ENCODE measurements at places on chromosomes 2 and 18.
A peak's percentile ranks its signal among the peaks of the same experiment; 100 is the strongest.

DNA sequence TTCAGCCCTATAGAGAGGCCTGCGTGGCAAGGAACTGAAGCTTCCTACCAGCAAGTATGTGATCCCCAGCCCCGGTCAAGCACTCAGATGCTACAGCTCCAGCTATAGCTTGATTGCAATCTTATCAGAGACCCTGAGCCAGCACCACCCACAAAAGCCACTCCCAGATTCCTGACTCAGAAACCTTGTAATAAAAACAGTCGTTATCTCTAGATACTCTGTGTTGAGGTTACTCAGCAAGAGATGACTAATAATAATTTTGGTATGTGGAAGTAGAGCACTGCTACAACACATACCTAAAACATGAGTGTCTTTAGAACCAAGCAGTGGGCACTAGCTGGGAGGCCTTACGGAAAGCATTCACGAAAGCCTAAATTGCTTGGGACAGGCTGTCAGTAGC, 216.9 kb downstream of the UXS1 start:
- no peak for DNase-seq

GRCh38 chr18:49008716-49009115, 58.0 kb upstream of the SMAD7 start:
- DNase-seq, result no peak

- DNase-seq, result peak; percentile 9
Measured at GRCh38 chr2:188369365-188369764, 77.7 kb downstream of the GULP1 start.

- no peak for DNase-seq
Measured at GRCh38 chr2:40118622-40119021, 333.3 kb downstream of the SLC8A1 start.

GRCh38 chr2:10094271-10094814, 14.1 kb upstream of the CYS1 start:
- DNase-seq, result no peak

GRCh38 chr2:168974428-168974827, 56.7 kb downstream of the ABCB11 start:
- DNase-seq, result no peak

DNA sequence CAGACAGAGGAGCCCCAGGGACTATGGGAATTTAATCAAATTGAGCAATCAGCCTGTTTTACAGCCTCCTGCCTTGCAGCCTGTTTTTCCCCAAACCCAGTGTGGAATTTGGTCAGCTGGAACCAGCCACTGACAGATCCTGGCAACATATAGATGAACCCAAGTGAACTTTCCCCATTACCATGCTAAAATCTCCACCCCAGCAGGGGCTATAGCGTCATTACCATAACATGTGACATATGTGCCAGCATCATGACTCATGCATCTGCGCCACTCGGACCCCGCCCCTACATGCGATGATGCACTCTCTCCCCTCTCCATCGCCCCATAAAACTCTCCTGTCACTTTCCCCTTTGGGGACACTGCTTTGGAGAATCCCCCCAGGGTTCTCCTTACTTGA, 17.3 kb upstream of the FEZ2 start:
- DNase-seq, result no peak

- DNase-seq, result no peak
Measured at GRCh38 chr18:48765053-48765452, 185.7 kb downstream of the SMAD7 start.

- DNase-seq, result no peak
Measured at GRCh38 chr2:211027976-211028375, 471.6 kb downstream of the CPS1 start.

GRCh38 chr2:162232027-162232426, 11.2 kb downstream of the FAP start:
- DNase-seq, result no peak

DNA sequence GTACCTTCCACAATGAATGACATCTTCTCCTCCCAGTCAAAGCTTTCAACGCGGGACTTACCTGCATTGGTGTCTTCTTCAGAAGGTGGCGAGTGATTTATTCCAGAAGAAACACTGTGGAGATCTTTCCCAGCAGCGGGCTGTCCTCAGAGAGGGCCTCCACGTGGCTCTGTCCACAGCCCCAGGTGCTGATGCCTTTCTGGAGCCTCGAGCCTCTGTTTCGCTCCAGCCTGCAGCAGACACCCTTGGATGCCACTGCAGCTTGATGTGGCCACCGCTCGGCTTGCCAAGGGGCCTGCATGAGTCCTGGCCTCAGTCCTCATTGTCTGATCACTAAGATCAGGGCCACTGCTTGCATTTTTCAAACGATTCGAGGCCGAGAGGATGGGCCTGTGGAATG, 46.6 kb upstream of the GALR1 start:
- no peak for DNase-seq

- no peak for DNase-seq
Measured at GRCh38 chr2:128345436-128346165, 26.9 kb upstream of the HS6ST1 start.

- no peak for DNase-seq
Measured at GRCh38 chr2:70698847-70699246, 69.2 kb downstream of the ADD2 start.

GRCh38 chr18:52499644-52500043, 159.6 kb downstream of the DCC start:
- no peak for DNase-seq

DNA sequence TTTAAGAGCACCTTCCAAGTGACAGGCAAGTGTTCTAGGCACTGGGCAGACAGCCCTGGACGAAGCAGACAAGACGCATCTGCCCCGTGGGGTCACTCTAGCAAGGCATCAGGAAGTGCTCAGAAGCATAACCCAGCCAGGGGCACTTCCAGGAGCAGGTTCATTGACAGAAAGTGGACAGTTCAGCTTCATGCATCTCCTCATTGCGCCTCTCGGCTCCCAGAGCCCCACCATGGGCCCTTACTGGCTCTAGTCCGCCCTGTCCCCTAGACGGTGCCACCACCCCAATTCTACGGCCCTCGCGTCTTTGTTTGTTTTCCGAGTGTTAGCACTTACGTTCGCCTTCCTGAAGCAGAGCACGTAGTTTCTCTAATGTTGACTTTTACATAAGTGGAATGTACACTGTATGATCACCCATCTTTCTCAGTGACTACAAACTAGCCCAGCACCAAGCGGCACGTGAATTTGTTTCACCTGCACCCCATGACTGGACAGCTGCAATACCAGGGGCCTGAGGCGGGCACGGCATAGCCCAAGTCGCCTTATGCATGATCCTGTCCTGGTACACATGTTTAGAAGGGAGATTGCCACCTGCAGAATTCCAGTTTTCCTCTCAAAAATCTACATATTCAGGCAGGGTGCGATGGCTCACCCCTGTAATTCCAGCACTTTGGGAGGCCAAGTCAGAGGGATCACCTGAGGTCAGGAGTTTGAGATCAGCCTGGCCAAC, 33.2 kb downstream of the SNED1 start:
- DNase-seq, result no peak

All from activated CD4-positive, alpha-beta T cell treated with anti-CD3 and anti-CD28 coated beads, Interleukin-2, amount 10 ng/mL, durations not matched to agents 7 days and 5 days (primary cell).